Panc1 (cell line): ENCODE measurements at places on chromosomes 7 and 10. TPM values are rescaled to one million over a fixed set of nuclear protein-coding genes. Genes with fewer than 3 reads are reported as not detected.
A peak's percentile ranks its signal among the peaks of the same experiment; 100 is the strongest.

GRCh38 chr7:96322373-96322695 lies 436 bp upstream of the SLC25A13 start:
- no peaks in the 10 kb centered on the region for H3K36me3 ChIP-seq
- H3K27me3 ChIP-seq = no peaks in the 10 kb centered on the region
- H3K4me1 ChIP-seq = peaks cover 14% of the 10 kb centered on the region

DNA sequence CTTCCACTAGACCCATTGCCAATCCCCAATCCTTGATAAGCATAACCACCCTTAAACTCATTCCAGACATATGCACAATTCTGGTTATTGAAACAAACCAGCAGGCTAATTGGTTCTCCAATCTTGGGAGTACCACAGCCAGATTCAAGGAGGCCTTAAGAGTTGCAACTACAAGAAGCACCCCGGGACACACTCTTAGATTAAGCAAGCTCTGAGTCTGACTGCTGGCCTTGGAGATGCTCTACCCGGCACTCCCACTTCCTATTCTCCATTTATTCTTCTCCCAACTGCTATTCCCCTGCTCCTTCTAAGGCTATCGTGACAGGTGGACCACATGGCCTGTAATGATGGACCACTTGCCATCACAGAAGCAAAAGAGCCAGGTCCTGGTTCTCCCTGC lies 40.3 kb downstream of the CYTH3 start:
- no peak for DNase-seq
- no peaks in the 10 kb centered on the region for H3K36me3 ChIP-seq
- H3K4me3 ChIP-seq = no peak overlapping the region
- H3K27me3 ChIP-seq = no peaks in the 10 kb centered on the region
- H3K4me1 ChIP-seq = peaks cover 9% of the 10 kb centered on the region

GRCh38 chr10:122128357-122128756 lies 139.4 kb downstream of the TACC2 start:
- no peaks in the 10 kb centered on the region for H3K36me3 ChIP-seq
- no peaks in the 10 kb centered on the region for H3K27me3 ChIP-seq
- DNase-seq = no peak
- peak overlapping the region; percentile 82 for H3K27ac ChIP-seq
- H3K4me3 ChIP-seq = peak overlapping the region; percentile 41
- peaks cover 73% of the 10 kb centered on the region for H3K4me1 ChIP-seq

DNA sequence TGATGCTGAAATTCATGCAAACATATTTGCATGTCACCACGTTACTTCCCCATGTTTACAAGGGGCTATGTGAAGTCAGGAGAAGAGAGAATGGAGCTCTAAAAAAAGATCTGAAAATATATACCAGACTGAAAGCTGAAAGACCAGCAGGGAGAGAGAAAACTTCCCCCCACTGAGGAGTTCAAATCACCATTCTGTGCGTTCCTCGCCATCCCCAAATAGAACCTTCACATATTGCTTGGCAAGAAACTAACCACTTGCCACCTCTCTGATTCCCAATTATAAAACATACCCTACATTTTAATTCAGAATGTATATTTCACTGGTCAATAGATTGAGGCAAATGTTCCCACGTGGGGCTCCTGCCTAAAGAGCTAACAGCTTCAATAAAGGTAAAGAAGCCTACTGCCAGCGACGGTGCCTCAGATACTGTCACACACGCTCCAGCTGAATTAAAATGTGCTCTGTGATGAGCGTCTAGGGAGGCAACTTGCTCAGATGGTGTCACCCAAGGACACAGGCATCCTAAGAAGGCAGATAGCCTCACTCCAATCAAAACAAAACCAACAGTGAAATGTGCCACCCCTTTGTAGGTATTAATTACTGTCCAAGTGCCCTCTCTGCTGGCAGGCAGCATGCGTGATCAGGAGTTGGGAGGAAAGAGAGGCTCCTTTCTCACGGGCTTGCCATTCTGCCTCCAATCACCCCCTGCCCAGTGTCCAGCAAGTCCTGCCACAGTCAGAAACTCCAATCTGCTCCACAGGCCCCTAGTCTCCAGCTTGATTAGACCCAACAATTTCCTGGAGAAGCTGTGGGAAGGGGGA lies 298.2 kb downstream of the GRID1 start:
- peak; percentile 2 for DNase-seq
- H3K4me3 ChIP-seq = no peak overlapping the region
- no peaks in the 10 kb centered on the region for H3K4me1 ChIP-seq

GRCh38 chr7:2500701-2501100 lies 18.9 kb upstream of the LFNG start:
- no peaks in the 10 kb centered on the region for H3K27me3 ChIP-seq
- H3K36me3 ChIP-seq = no peaks in the 10 kb centered on the region
- no peak overlapping the region for H3K27ac ChIP-seq
- no peak overlapping the region for H3K4me3 ChIP-seq
- no peak for DNase-seq

DNA sequence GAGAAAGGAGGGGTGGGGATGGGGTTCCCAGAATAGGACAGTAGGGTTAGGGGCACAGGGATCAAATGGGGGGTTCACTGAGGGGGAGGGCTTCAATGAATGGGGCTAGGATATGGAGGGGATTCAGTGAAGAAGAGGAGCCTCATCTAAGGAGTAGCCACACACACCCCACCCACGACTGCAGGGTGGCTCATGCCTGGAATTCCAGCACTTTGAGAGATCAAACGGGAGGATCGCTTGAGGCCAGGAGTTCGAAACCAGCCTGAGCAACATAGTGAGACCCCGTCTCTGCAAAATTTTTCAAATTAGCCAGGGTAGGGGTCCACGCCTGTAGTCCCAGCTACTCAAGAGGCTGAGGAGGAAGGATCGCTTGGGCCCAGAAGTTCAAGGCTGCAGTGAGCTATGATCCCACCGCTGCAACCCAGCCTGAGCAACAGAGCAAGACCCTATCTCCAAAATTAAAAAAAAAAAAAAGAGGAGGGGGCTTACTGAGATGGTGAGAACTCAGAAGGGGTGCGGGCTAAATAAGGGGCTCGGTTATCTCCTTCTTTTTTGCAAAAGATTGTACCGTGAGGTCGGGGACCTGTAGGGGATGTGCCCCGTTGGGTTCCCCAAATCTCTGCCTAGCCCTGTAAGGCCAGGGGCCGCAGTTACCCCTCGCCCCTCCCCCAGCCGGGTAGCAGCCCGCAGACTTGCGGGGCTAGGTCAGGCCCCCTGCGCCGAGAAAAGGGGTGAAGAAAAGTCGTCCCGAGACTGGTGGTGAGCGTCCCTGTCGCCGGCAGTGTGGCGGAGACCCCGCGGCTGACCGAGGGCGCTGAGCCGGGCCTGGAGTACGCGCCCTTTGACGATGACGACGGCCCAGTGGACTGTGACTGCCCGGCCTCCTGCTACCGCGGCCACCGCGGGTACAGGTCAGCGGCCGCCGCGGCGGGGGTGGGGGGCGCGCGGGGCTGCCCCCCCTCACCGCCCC lies 43.1 kb upstream of the HSPB1 start:
- no peak overlapping the region for H3K27ac ChIP-seq
- peak overlapping the region; percentile 36 for H3K4me3 ChIP-seq
- no peaks in the 10 kb centered on the region for H3K36me3 ChIP-seq
- DNase-seq = no peak

The ERVW-1 gene
- total RNA-seq = not detected

The NUTM2E gene
- total RNA-seq = 0.08 TPM

The CALML5 gene
- total RNA-seq = not detected

The SLC16A12 gene
- not detected for total RNA-seq

The LRRC17 gene
- total RNA-seq = 0.39 TPM
